ENCODE measurements at places on chromosomes 1 and 21.

DNA sequence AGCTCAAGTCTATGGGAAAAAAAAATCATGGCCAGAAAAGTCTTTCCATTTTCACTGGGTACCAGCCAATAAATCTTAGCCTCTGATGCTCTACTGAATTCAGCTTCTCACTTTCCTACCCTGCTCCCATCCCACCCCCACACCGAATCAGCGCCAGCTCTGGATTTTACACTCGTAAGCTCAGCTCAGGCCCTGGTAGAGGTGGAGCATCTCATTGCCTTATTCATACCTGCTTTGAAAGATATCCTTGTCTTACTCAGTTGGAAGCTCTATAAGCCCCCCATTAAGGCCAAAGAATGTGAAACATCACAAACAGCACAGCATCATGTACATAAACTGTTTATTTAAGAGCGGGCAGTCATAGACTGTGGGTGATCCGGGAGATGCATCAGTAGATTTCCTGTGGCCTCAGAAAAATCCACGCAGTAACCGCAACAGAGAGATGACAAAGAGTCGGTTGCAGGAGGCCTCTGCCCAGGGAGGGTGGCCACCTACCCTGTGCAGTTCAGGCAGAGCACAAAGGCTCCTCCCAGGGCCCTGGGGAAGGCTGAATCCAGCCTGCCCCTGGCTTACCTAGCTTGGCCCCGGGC lies 36.4 kb upstream of the ETS2 start:
- DNase-seq: no peak

- no peak for DNase-seq
Measured at GRCh38 chr1:113036639-113037321, 36.2 kb upstream of the LRIG2 start.

DNA sequence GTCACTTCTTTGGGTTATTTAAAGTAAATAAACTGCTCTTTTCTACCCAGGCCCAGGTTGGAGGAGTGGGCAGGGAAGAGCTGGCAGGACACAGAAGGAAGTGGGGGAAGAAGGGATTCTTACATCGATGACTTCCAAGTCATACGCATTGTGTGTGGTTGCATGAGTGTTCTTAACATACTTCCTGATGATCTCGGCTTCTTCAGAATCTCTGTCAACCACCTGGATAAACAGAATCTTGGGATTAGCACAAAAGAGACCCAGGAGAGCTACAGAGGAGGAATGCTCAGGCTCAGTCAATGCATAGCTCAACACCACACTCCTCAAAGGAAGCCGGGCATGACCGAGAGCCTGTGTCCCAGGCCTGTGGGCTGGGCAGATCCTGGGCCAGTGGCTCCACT lies 42.1 kb downstream of the PARP1 start:
- DNase-seq: no peak

GRCh38 chr1:226990133-226990716 lies 50.1 kb downstream of the COQ8A start:
- no peak for DNase-seq

GRCh38 chr1:30982937-30983336 lies 74.4 kb upstream of the SDC3 start:
- DNase-seq: no peak

DNA sequence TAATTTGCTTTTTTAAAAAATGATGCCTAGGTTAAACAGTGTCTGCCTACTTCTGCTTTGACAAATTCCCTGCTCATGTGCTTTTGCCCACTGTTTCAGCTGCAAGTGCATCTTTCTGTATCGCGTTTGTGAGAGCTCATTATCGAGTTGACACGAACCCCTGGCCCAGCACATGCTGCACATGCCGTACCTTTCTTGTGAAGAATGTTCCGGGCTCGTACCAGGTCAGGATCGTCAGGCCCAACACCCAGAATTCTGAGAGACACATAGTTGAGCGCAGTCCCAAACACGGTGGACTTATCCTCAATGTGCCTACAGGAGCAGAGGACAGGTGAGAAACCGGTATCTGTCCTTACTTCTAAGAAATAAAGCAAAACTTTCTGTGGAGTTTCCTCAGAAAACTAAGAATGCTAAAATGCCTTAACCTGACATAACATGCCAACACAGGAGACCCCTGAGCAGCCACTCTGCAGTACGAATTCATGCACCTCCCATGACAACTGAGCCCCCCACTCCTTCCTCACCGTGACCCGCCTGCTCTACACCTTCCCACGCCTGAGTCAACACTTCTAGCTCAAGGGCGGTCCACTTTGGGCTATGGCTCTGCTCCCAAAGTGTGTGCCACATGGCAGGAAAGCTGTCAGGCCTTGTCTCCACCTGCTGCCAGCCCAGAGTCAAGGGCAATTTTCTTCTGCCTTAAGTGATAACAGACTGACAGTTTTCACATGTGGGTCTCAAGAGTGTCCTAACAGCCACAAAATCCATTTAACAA lies 6.7 kb downstream of the LSS start:
- no peak for DNase-seq

GRCh38 chr1:116532671-116533428 lies 38.0 kb downstream of the CD58 start:
- DNase-seq: no peak

GRCh38 chr1:211541720-211542477 lies 37.1 kb downstream of the SLC30A1 start:
- DNase-seq: no peak

DNA sequence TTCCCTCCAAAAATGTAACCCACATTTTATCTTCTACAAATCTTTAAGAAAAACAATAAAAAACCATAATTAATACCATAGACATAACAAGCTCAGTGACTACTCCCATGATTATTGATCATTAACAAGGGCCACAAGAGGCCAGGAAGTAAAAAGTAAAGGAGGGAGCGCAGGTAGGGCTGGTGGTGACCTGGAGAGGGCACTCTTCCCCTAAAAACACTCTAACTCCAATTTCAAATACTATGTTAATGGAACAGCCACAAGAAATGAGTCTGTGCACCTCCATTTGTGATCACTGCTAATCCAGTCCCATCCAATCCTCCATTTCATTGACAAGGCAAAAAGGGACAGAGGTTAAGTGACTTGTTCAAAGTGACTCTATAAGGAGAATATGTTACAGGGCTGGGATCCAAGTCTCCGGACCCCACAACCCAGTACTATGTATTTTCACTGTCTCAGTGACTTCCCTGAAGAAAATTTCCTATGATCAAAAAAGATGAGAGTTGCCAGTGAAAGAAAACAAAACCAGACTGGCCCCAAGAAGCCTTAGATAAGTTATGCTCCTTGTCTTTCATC lies 41.2 kb upstream of the CFAP298 start:
- no peak for DNase-seq

DNA sequence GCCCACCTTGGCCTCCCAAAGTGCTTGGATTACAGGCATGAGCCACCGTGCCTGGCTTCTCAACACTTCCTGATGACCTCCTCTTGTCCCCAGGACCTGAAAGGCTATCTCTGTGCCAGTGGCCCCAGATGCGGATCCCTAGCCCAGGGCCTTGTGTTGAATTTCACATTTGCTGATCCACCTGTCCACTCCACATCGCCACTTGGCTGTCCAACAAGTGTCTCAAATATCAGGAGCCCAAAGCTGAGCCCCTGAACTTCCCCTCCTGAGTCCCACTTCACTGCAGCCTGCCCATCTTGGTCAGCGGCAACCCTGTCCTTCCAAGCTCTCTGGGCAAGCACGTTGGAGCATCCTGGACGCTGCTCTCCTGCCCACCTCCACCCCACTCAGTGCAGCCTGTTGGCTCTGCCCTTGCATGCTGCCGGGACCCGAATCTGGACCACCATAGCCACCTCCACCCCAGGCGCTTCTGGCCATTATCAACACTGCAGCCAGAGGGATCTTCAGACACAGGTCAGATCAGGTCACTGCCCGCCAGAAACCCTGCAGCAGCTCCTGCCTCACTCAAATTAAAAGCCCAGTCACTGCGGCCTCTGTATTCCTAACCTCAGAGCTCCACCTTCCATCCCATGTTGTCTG lies 352.5 kb upstream of the VAMP3 start:
- DNase-seq: peak; percentile 13

GRCh38 chr21:25326181-25326580 lies 281.1 kb downstream of the MRPL39 start:
- no peak for DNase-seq

Measured in activated CD8-positive, alpha-beta memory T cell treated with anti-CD3 and anti-CD28 coated beads, Interleukin-2, amount 50 U/mL, for 48 hours (primary cell).